ENCODE measurements at places on chromosomes 13 and 19.
A peak's percentile ranks its signal among the peaks of the same experiment; 100 is the strongest.

DNA sequence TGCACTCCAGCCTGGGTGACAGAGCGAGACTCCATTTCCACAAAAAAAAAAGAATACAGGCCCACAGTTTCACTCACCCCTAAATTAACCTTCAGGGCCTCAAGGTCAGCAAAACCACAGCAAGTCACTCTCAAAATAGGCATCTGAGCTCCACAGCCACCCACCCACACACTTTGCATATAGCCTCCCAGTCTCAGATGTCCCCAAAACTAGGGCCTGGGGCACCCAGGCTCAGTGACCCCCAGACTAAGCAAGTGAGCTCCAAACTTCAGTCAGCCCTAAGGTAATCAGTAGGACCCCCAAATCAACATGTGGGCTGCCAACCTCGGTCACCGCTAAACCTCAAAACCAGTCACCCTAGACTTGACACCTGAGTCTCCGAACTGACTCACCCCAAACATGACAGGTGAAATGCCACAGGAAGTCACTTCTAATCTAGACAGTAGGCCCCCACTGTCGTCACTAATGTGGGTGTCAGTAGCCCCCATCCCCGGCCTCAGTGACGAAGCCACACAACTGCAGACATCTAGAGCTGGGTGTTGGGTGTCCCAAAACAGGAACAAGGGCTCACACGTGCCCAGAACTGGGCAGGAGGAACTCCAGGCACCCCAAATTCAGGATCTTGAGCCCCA lies 13.9 kb downstream of the RABAC1 start:
- no peak for DNase-seq

DNA sequence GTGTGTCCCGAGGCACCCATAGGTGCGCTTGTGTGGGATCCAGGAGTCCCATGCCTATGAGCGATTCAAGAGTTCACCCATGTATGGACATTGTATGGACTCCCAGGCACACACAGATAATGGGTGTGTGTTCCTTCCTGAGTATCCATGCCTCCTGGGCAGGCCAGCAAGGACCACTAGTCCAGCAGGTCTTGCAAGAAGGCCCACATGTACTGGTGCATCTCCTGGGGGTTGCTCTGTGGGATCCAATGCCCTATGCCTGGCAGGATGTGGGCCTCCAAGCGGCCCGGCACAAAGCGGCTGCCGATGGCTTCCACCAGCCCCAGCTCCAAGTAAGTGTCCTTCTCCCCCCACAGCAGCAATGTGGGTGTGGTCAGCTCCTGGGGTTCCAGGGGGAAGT lies 5.0 kb downstream of the EPHX3 start:
- DNase-seq, result no peak

- DNase-seq, result no peak
Observed at GRCh38 chr13:66128692-66129269, 1101.4 kb downstream of the PCDH9 start.

DNA sequence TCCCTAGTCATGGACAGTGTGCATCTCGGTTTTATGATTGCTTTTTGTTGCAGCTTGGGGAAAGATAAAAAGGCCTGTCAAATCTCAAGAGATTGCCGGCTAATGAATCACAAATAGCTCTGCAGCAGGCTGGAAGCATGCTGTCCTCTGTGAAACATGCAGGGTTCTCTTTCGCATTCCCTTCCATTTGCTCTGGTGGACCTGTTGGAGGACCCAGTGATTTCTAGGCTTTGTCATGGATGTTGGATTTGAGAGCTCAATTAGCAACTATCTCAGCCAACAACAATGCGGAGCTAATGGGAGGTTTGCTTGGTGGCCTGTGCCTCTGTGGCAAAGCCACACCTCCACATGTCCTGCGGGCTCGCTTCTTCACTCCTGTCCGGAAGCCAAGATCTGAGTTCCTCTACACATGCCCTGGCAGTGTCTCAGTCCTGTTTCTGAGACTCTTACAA lies 418.1 kb upstream of the ARGLU1 start:
- DNase-seq, result no peak

- DNase-seq, result no peak
Observed at GRCh38 chr19:33257828-33258227, 32.2 kb upstream of the SLC7A10 start.

GRCh38 chr19:5142725-5143097 lies 173.8 kb downstream of the KDM4B start:
- no peak for DNase-seq

DNA sequence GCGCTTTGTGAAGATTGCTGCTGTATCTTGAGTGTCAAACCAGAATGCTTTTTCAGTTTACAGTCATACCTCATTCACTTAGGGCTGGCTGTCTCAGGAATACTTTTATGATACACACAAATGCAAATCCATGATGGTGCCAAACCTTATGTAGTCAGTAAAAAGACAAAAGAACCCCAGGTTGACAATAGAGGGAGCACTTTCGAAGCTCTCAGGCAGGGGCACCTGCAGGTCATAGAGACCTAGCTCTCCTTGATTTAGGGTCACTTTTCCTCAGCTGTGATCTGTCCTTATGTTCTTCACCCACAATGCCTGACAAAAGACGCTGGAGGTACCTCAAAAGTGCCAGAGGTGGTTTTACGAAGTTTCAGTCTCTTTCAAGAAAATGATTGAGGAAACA lies 172.2 kb downstream of the DNAJC15 start:
- DNase-seq, result no peak

DNA sequence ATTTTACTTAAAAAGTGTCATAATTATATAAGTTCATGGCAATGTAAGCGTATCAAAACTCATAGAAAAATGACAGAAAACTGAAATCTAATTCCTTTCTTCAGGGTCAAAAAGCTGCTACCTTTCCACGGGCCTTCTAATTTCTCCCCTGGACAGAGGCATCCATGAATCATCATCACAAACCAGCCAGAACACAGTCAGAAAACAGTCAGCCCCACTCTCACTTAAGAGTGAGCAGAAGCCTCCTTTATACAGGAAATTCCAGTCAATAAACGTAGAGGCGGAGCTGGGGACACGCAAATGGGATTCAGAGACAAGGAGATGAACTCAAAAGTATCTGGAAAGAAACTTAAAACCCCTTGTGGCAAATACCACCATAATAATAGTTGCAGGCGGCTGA lies 54.2 kb upstream of the ABCC4 start:
- no peak for DNase-seq

GRCh38 chr13:44206434-44206833 lies 167.2 kb upstream of the SERP2 start:
- no peak for DNase-seq

DNA sequence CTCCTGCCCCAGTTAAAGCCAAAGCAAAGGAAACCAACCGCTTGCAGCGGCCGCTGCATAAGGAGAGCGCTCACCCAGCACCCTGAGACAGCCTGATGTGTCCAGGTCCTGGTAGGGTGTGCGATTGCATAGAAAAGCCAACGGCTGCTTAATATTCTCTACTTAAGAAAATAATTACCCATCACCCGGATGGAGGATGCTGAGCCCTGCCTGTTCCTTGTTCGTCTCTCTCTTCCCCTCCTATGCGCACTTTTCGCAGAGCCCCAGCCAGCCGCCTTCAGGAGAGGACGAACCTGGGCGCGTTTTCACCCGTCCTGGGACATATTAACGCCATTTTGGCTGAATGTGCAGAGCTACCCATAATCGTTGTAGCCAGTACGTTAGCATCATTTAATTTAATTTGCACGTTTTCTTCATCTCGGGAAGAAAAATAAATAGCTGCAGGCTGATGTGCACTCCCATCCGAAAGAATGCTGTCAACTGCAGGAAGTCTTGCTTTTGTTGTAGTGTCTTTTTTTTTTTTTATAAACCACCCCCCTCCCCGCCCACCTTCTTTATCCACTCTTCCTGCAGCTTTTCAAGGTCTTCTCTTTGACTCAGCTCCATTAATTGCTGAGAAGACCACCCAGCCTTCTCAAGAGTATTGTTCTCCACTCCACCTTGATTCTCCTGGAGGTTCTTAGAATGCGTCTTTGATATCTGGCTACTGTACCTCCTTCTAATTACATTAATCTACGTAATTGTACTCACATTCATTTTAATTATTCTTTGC lies 214.5 kb downstream of the TEX29 start:
- DNase-seq, result no peak

- DNase-seq, result no peak
Observed at GRCh38 chr13:105735281-105735680, 800.2 kb downstream of the EFNB2 start.

- DNase-seq, result no peak
Observed at GRCh38 chr13:98986226-98986846, 8.5 kb upstream of the DOCK9 start.

DNA sequence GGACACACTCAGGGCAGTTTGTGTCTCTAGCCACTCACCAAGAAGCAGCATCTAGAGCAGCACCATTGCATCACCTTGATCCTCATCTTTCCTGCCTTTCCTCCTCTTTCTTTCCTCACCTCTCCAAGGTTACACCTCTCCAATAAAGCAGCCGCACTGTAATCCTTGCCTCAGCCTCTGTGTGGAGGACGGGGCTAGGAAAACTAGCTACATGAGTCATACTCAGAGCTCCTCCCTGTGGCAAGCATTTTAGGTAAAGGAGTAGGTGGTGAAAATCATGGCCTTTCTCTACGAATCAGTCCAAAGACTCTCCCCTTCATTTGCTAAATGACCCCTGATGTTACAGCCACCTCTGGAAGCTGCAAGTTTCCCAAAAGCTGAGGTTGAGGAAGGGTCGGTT lies 108.9 kb downstream of the DNAJC15 start:
- DNase-seq, result no peak

GRCh38 chr13:48429886-48430285 lies 17.0 kb upstream of the LPAR6 start:
- no peak for DNase-seq

- DNase-seq, result no peak
Observed at GRCh38 chr13:52036037-52036436, 11.5 kb downstream of the UTP14C start.

GRCh38 chr13:107438251-107438650 lies 777.1 kb downstream of the LIG4 start:
- DNase-seq, result no peak

- DNase-seq, result no peak
Observed at GRCh38 chr19:3821156-3821555, 35.0 kb upstream of the MATK start.

GRCh38 chr13:95304453-95304852 lies 3.2 kb upstream of the ABCC4 start:
- DNase-seq, result no peak

- DNase-seq, result peak; percentile 32
Observed at GRCh38 chr19:12647490-12648071, 19.0 kb downstream of the MAN2B1 start.

DNA sequence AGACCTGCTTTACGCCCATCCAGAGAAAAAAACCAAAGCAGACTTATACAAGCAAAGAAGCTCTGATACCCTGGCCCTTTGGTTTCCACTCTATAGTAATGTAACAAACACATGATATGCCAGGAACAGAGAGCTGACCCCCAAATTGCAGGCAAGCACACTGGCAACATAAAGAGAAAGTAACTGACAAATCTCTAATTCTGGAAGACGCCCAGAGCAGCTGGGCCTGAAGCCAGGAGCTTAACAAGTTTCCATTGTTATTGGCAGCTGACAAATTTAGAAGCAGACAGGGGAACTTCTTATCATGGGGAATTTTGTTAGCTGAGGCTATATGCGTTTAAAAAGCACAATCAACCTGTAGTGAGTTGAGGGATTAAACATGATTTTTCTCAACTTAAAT lies 158.0 kb downstream of the DLEU7 start:
- DNase-seq, result peak; percentile 90

DNA sequence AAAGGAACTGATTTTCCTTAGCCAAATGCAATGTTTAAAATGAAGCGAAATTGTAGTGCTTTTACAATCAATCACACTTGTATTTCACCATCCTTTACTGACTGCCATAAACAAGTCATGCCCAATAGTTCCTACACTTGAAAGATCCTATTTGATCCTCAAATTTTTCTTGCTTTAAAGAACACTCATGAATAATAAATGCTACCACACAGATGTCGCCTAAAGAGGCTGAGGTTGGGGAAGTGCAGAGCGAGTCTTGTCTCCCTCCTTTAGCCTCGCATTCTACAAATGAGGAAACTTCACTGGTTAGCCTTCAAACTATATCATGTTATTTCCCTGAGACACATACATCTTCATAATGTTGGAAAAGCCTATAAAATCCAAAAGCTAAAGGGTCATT lies 18.7 kb upstream of the AMER2 start:
- no peak for DNase-seq

GRCh38 chr13:47420020-47420419 lies 523.2 kb upstream of the HTR2A start:
- DNase-seq, result no peak

DNA sequence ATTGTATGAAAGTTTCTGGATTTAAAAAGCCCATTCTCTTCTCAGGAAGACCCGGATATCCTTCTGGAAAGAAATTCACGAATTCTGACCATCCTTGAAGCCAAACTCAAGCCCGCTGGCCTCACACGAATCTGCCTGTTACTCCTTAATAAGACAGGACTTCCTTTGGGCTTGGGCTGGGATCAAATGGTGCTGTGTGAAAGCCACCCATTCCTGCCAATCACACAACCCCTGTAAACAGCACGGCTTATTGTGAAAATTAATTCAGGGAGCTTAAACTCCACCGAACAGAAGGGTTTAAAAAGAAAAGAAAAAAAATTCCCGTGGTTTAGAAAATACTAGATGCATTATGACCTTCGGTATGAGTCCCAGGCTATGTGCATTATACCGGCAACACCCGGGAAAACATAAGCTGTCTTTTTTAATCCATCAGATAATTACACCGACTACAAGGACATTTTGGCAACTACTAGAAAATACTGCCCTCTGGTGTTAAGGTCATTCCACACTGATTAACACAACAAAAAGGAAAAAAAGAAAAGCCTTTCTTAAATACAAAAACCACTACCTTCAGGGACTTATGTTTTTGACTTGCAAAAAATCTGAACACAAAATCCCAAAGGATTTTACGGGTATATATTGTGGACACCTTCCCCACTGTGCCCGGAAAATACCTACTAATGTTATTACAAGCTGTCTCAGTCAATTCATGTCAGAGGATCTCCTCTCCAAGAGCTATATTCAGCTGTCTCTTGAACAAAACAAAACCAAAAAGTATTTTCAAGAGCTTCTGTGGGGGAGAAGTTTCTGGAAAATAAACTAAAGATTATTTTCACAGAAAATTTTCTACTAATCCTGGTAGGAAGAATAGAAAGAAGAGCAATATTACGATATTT lies 76.0 kb upstream of the LSM14A start:
- peak; percentile 58 for DNase-seq

DNA sequence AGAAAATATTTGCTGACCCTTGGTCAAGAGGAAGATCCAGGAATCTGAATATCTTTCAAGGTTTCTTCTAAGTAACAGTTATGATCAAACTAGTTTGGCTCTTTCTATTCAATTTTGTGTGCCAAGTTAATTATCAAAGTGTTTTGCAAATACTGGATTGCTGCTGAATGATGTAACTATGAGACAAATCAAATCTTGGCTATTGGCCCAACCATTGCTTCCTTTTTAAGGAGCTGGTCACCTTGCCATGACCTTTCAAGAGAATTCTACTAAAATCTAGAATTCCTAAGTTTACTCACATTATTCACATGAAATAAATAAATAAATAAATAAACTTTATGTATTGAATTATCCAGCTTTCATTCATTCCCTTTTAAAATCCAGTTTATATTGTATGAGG lies 371.8 kb downstream of the SLITRK6 start:
- no peak for DNase-seq

Data from Ammon's horn (tissue), 1 donor.